Fibroblast of skin of right quadriceps (primary cell): ENCODE measurements at places on chromosomes 16 and 17.

GRCh38 chr17:79188048-79188447 lies 113.4 kb downstream of the ENGASE start:
- DNase-seq: no peak

- DNase-seq: peak; percentile 75
Observed at GRCh38 chr16:81723098-81723723, 55.9 kb upstream of the PLCG2 start.

DNA sequence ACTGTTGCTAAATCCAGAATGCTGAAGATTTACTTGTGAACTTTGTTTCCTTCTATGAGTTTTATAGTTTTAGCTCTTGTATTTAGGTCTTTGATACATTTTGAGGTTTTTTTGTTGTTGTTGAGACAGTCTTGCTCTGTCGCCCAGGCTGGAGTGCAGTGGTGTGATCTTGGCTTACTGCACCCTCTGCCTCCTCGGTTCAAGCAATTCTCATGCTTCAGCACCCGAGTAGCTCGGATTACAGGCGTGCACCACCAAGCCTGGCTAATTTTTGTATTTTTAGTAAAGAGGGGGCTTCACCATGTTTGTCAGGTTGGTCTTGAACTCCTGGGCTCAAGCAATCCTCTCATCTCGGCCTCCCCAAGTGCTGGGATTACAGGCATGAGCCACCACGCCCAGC lies 14.4 kb downstream of the TENT4B start:
- no peak for DNase-seq

- DNase-seq: peak; percentile 85
Observed at GRCh38 chr17:81636505-81637288, at the start of the genes NPLOC4 and TSPAN10. Gene NPLOC4 (minus strand): TSS chr17:81637112. CDS start chr17:81636930, 182 bp downstream. Gene TSPAN10 (plus strand): TSS chr17:81637196. CDS start chr17:81642413, 5,217 bp downstream.

GRCh38 chr16:3580251-3580651 lies 3.0 kb upstream of the NLRC3 start:
- peak; percentile 22 for DNase-seq

DNA sequence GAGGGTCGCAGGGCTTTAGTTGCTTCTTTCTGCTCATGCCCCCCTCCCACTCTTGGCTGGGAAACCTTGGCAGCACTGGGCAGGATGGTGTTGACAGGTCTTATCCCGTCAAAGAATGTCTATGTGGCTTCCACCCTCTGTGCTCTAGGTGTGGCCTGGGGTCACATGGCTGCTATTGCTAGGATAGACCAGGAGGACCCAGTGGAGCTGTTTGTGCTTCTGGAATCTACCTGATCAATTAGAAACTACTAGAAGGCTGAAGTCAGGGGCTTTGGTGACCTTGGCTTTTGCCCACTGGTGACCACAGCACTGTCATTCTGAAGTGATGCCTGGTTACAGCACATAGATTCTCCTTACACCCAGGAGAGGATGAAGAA lies 105.8 kb downstream of the CMIP start:
- DNase-seq: no peak

DNA sequence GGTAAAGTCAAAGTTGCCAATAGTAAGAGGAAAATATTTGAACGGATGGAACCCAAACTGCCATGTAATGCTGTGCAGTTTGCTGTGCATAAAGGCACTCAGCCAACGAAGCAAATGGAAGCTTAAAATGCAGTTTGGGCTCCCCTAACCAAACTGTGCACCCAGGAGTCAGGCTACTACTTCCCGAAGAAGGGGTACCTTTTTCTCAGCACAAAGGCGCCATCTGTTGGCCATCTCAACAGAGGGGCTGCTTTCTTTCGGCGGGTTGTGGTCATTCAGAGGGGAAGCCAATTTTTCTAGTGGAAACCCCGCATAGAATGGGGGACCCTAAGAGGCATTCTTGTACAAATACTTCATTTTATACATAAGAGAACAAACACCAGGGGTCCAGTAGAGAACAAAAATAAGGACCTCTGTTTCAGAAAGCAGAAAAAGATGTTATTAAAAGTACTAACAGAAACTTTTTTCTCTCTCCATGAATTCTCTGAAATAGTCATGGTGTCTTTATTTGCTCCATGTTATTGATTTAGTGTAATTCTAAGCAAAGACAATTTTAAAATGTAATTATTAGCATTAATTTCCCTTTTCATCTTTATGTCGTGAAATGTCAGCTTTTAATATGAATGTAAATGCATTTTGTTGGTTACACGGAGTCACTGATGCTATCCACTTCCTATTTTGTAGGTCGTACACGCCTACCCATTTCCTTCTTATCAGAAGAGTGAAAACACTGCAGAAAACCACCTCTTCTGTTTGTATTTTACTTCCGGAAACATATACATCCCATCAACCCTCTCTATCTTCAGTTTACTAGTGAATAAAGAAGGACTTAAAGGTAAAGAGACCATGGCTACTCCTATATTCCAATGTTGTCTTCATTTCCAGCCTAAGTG lies 453.3 kb downstream of the KCNJ2 start:
- peak; percentile 18 for DNase-seq

GRCh38 chr17:79537061-79537460 lies 73.8 kb downstream of the RBFOX3 start:
- no peak for DNase-seq

DNA sequence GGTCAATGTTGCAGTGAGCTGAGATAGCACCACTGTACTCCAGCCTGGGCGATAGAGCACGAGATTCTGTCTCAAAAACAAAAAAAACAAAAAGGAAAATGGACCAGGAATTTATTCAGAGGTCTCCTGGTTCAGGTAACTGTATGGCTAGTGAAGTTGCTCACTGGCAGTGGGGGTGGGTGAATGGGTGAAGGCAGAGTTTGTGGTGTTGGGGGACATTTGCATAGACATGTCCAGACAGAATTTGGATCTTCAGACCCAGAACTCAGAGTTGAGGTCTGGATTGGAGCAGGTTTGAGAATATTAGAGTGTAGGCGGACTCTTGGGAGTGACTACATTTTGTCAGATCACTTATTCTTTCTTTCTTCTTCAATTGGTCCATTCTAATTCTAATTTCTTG lies 55.0 kb downstream of the SMPD3 start:
- DNase-seq: no peak

DNA sequence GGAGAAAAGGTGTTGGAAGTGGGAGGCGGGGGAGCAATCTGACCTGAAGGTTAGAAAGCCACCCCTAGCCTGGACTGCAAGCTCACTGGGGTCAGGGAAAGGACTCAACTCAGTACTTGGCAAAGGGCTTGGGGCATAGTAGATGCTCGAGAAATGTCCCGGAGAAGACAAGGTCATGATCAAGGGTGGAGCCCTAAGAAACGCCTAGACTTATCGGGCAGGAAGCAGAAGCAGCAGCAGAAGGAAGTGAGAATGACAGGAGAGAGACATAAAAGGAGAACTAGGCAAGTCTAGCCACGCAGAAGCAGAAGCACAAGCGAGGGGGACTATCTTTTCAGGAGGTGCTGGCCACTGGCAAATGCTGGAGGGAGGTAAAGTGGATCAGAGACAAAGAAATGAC lies 10.2 kb downstream of the COTL1 start:
- no peak for DNase-seq

GRCh38 chr16:8375232-8375587 lies 215.1 kb downstream of the TMEM114 start:
- no peak for DNase-seq

DNA sequence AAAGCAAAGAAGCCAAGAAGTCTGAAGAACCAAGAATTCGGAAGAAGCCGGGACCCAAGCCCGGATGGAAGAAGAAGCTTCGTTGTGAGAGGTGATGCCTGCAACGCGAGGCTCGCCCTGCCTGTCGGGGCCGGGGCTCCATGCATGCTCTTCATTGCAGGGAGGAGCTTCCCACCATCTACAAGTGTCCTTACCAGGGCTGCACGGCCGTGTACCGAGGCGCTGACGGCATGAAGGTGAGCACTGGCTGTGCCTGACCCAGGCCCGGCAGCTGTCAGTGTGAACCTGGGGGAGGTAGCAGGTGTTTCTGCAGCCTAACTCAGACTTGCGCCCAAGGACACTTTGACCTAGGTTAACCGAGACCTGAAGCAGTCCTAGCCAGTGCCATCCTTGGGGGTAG lies 12.0 kb downstream of the ZNF276 start:
- DNase-seq: no peak

DNA sequence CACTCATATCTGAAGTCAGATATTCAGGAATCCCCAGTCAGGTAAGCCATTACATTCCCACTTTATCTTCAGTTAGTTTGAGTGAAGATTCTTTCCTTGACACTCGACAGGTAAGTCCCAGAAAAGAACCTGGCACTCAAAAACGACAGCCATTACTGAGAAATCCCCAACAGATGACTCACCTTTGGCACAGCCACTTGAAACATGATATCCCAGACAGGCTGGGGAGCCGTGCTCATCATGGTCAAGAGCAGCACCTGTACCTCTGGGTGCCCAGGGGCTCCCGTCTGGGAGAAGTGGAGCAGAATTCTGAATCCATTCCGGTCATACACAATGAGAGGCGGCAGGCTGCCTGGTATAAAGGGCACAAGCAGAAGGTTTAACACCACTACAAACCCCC lies 16.8 kb upstream of the COG7 start:
- DNase-seq: peak; percentile 30

DNA sequence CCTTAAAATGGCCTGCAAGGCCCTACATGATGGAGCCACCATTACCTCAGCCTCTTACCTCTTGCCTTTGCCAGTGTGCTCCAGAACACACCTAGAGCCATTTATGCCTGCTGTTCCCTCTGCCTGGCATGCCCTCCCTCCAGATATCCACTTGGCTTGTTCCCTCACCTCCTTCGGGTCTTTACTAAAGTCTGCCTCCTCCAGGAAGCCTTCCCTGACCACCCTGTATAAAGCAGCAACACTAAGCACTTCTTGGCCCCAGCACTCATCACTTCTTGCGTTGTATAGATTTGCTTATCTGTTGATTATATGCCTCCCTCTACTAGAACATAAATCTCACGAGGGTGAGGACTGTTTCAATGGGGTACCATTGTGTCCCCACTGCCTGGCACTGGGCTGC lies 25.3 kb downstream of the ANKRD40 start:
- DNase-seq: no peak

GRCh38 chr17:58520843-58521430 lies 6.5 kb upstream of the MTMR4 start:
- DNase-seq: peak; percentile 22

DNA sequence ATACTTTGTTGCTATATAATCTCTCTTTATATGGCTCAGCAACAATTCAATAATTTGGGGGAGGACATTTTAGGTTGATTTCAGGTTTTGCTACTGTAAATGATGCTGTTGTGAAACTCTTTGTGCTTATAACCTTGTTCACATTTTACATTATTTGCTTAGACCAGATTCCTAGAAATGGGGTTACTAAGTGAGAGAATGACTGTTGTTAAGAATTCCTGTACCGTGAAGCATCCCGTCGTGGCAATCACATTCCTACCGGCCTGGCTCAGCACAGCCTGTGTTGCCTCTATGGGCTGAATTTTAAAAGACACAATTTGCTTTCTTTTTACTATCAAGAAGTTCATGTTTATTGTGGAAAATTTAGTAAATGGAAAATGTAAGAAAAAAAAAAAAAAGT lies 31.4 kb downstream of the B9D1 start:
- peak; percentile 85 for DNase-seq

DNA sequence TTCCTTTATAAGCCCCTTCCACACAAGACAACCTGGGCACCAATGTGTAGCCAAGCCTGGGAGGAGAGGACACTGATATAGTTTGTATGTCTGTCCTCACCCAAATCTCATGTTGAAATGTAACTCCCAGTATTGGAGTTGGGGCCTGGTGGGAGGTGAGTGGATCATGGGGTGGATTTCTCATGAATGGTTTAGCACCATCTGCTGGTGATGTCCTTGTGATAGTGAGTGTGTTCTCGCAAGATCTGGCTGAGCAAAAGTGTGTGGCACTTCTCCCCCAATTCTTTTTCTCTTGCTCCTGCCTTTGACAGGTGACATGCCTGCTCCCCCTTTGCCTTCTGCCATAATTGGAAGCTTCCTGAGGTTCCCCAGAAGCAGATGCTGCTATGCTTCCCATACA lies 135.8 kb downstream of the USP31 start:
- no peak for DNase-seq

DNA sequence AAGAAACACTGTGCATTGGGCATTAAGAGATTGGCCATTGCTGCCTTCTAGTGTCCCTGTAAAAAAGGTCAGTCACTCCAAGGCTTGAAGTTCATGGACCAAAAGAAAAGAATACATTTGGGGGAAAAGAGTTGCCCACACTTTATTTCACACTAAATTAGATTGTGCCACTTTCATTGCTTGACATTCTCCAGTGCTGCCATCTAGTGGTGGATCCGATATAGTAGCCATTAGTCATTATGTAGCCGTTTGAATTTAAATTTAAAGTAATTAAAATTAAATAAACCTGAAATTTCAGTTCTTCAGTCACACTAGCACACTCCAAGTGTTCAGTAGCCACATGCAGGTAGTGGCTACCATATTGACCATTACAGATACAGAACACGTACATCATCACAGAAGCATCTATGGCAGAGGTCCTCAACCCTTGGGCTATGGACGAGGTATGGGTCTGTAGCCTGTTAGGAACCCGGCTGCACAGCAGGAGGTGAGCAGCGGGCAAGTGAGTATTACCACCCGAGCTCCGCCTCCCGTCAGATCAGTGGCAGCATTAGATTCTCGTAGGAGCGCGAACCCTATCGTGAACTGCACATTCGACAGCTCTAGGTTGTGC lies 21.9 kb upstream of the CDH5 start:
- peak; percentile 43 for DNase-seq

- DNase-seq: peak; percentile 85
Observed at GRCh38 chr17:72390675-72391508, 270.1 kb downstream of the SOX9 start.

GRCh38 chr17:36992701-36993100 lies 43.9 kb downstream of the AATF start:
- DNase-seq: no peak
